ENCODE measurements at places on chromosomes 4 and X.

- no peak for DNase-seq
These were observed 108.3 kb downstream of the LHFPL1 start for GRCh38 chrX:112571388-112571787.

DNA sequence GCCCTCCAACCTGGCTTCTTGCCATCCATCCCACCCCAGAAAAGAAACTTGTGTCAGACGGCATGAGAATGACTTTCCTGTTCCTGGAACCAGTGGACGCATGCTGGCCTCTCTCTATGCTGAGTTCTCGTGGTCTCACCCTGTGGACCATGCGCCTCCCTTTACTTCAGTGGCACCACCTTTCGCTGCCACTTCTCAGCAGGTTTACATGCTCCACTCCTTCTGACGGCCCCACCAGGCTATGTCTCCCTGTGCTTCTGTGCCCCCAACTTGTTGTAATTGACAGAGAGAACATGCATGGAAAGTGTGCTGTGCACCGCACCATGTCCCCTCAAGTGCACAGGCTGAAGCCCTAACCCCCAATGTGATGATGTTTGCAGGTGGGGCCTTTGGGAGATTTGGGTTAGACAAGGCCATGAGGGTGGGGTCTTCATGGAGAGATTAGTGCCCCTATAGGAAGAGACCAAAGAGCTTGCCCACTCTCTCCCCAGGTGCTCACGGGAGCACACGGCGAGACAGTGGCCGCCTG is 3.1 kb upstream of the PPP2R2C start:
- DNase-seq = no peak

GRCh38 chr4:24315056-24315455 is 269.3 kb downstream of the DHX15 start:
- no peak for DNase-seq

DNA sequence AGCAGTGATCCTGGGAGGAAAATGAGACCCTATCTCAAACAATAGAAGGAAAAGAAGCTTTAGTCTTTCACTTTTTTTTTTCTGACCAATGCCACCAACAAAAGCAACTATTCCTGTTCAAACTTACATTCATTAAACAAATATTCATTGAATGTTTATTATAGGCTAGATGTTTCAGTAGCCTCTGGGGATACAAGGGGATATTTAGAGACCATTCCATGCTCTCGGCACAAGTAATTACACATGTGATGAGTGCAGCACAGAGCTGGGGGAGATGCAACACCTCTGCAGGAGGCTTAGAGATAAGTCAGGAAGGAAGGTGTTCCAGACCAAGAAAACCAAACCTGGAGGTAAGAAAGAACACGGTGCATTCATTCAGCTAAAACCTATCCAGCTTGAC is 68.3 kb downstream of the PALLD start:
- DNase-seq = no peak

Measured in KG1 (cell line).